ENCODE measurements at places on chromosomes 16 and 17.

GRCh38 chr17:2438823-2439222 lies 38.0 kb upstream of the MNT start:
- DNase-seq: no peak

GRCh38 chr17:82447876-82448275 lies 2.7 kb downstream of the CYBC1 start:
- DNase-seq: no peak

GRCh38 chr17:32912218-32912897 lies 15.6 kb upstream of the TMEM98 start:
- no peak for DNase-seq

- no peak for DNase-seq
Measured at GRCh38 chr17:76572201-76572910, 13.3 kb downstream of the ST6GALNAC2 start.

DNA sequence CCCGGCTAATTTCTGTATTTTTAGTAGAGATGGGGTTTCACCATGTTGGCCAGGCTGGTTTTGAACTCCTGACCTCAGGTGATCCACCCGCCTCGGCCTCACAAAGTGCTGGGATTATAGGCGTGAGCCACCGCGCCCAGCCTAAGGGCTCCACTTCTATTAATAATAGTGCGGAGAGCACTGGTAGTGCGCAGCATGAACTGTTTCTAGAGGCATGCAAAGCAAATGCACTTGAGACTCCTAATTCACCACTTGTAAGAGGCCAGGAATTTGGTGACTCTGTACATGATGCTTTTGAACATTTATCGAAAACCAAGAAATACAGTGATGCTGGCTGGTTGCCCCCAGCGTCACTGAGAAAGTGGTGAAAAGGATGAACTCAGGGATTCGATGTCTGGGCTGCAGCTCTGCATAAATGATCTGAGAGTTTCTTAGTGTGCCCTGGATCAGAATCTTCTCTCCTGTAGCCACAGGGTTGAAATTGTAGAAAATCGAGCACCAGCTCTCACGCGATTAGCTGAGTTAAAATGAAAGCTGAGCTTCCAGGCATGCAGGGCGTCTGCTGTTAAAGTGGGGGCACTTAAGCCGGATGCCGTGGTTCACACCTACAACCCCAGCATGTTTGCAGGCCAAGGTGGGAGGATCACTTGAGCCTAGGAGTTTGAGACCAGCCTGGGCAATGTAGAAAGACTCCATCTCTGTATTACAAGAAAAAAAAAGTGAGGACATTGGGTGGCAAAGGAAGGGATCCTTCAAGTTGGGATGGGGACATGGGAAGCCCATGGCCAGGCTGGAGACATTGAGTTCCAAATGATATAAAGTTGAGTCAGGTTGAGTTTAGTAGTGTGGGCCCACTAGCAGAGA lies 4.8 kb downstream of the RNF213 start:
- no peak for DNase-seq

- no peak for DNase-seq
Measured at GRCh38 chr16:72924927-72925630, 122.8 kb downstream of the ZFHX3 start.

GRCh38 chr17:27889711-27890251 lies 3.4 kb downstream of the LYRM9 start:
- DNase-seq: no peak

DNA sequence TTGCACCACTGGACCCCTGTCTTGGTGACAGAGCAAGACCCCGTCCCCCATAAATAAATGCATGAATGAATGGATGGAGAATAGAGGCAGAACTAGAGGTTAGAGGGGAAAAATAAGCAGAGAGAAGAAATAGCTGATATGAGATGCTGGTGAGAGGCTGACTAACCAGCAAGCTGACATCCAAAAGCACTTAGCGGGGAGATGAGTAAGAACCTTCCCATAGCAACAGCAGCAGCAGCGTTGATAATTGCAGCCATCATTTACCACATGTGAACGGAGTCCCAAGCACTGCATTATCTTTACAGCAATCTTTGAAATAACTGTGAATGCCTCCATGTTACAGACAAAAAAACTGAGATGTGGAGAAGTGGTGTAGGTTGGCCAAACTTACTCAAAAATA lies 777.3 kb upstream of the EEF2KMT start:
- no peak for DNase-seq

DNA sequence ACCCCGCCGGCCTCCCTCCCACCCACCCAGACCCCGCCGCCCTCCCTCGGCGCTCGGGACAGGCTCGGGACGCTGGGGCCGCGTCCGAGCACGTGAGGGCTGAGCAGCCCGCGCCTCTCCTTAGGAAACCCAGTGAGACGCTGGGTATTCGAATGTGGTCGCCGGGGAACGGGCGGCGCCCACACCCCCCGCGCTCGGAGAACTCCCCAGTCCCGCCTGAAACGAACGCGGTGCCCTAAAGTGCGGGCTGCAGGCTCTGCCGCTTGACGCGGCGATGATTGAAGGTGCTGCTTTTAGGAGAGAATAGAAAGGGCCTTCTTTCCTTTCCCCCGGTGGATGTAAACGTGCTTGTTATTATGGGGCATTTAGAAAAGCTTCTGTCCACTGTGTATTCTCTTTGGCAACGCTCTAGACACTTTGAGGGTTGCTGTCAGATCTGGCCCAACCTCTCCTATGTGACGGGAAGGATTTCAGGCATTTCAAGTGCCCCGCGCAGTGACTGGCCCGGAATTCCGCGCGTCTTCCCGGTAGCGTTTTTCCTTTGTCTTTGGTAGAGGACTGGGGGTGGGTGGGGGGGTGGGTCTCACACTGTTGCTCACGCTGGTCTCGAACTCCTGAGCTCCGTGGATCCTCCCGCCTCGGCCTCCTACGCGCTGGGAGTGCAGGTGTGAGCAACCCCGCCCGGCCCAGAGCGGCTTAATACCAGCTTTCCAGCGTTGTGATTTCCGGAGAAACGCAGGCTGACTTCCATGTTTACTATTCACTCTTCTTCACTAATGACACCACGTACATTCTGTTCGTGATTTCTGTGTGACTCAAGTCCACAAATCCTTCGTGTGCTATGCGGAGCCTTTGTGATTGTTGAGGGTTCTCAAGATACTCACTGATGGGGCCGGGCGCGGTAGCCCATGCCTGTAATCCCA lies 21.8 kb upstream of the FOXK2 start:
- DNase-seq: no peak

All from foreskin keratinocyte (primary cell).